ENCODE measurements at places on chromosomes 11 and 22. TPM values are rescaled to one million over a fixed set of nuclear protein-coding genes. Genes with fewer than 3 reads are reported as not detected.

ARL14EP gene
- total RNA-seq, result 36.5 TPM

FOLR1 gene
- total RNA-seq, result 0.49 TPM

KRTAP5-2 gene
- not detected for total RNA-seq

HEPACAM gene
- not detected for total RNA-seq

LRRC4C gene
- total RNA-seq, result 0.41 TPM

SSTR3 gene
- total RNA-seq, result not detected

SYCE3 gene
- not detected for total RNA-seq

PRSS23 gene
- total RNA-seq, result 6.5 TPM

POU2AF1 gene
- 0.05 TPM for total RNA-seq

TEX12 gene
- 0.22 TPM for total RNA-seq

P2RX3 gene
- total RNA-seq, result 1.4 TPM

PHOX2A gene
- total RNA-seq, result not detected

NLRP10 gene
- not detected for total RNA-seq

CRYAB gene
- total RNA-seq, result 6,704 TPM

KIRREL3 gene
- total RNA-seq, result 0.74 TPM

LMNTD2 gene
- 0.52 TPM for total RNA-seq

FIBP gene
- 42.2 TPM for total RNA-seq

TSPAN18 gene
- 129 TPM for total RNA-seq

MEI1 gene
- 0.74 TPM for total RNA-seq

SCO2 gene
- not detected for total RNA-seq

TNNT3 gene
- total RNA-seq, result 30.7 TPM

H19 gene
- 634 TPM for total RNA-seq

GDPD4 gene
- total RNA-seq, result not detected

MIOX gene
- not detected for total RNA-seq

VSIG10L2 gene
- total RNA-seq, result 0.08 TPM

CLTCL1 gene
- 9.4 TPM for total RNA-seq

GRM5 gene
- not detected for total RNA-seq

TRIM66 gene
- total RNA-seq, result 4.1 TPM

OR10A4 gene
- total RNA-seq, result not detected

NCAM1 gene
- 332 TPM for total RNA-seq

PKP3 gene
- 0.52 TPM for total RNA-seq

RFPL2 gene
- 0.08 TPM for total RNA-seq

PANX3 gene
- not detected for total RNA-seq

TMEM184B gene
- 50.6 TPM for total RNA-seq

PDXP gene
- total RNA-seq, result 23.9 TPM

CPT1B gene
- 394 TPM for total RNA-seq

C11orf42 gene
- total RNA-seq, result not detected

GRAMD1B gene
- total RNA-seq, result 31.8 TPM

C22orf39 gene
- total RNA-seq, result 76.2 TPM

AHNAK gene
- 290 TPM for total RNA-seq

BEST1 gene
- total RNA-seq, result 0.58 TPM

DNAJB7 gene
- not detected for total RNA-seq

TRAPPC4 gene
- total RNA-seq, result 32.7 TPM

PGA5 gene
- total RNA-seq, result not detected

DRD2 gene
- total RNA-seq, result not detected

TMPRSS4 gene
- 0.30 TPM for total RNA-seq

DDX10 gene
- total RNA-seq, result 11.7 TPM

APOBEC3C gene
- total RNA-seq, result 25.1 TPM

CHRM1 gene
- total RNA-seq, result not detected

SPDYC gene
- total RNA-seq, result not detected

SPI1 gene
- total RNA-seq, result 8.3 TPM

IRAG1 gene
- total RNA-seq, result 5.1 TPM

CRYBA4 gene
- not detected for total RNA-seq

TYMP gene
- 11.6 TPM for total RNA-seq

FGF19 gene
- not detected for total RNA-seq

KRTAP5-8 gene
- total RNA-seq, result not detected

BLID gene
- total RNA-seq, result 0.36 TPM
